ENCODE measurements at places on chromosomes 7 and 10. TPM values are rescaled to one million over a fixed set of nuclear protein-coding genes. Genes with fewer than 3 reads are reported as not detected.
A peak's percentile ranks its signal among the peaks of the same experiment; 100 is the strongest.

- DNase-seq, result no peak
Observed at GRCh38 chr7:111560773-111561653, 1.3 kb downstream of the IMMP2L start.

DNA sequence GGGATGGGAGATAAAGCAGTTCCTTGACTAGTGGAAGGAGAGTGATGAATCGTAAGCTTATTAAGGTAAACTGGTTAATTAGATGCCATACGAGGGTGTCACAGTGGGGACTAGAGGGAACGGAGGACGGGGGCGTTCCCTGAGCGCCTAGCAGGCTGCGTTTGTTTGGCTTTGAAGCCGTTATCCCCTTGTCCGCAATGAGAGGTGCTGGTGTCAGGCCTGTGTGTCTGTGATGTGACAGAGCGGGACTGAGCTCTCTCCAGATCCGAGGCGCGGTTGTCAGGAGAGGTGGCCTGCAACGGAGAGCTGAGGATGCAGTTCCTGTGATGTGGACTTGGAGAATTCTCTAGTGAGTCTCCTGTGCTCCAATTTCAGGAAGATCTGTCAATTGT lies 60.0 kb upstream of the PRPS1L1 start:
- DNase-seq, result peak; percentile 70

DNA sequence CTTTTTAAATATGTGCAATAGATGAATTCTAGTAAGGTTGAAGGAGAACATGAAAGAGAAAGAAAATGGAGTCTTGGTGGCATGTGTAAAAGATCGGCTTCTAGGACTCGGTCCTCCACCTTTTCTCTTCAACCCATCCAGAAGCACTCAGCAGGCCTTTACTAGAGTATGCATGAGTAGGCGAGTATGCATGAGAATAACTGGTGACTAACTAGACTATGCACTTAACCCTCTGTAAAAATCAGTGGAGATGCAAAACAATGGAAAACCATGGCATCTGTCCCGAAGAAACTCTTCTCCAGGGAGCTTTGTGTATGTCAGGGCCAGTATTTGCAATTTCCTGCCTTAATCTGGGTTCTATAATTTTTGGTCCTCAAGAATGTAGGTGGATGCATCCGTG lies 40.0 kb upstream of the GRB10 start:
- DNase-seq, result no peak

GRCh38 chr7:2882111-2882510 lies 38.0 kb upstream of the GNA12 start:
- DNase-seq, result no peak

DNA sequence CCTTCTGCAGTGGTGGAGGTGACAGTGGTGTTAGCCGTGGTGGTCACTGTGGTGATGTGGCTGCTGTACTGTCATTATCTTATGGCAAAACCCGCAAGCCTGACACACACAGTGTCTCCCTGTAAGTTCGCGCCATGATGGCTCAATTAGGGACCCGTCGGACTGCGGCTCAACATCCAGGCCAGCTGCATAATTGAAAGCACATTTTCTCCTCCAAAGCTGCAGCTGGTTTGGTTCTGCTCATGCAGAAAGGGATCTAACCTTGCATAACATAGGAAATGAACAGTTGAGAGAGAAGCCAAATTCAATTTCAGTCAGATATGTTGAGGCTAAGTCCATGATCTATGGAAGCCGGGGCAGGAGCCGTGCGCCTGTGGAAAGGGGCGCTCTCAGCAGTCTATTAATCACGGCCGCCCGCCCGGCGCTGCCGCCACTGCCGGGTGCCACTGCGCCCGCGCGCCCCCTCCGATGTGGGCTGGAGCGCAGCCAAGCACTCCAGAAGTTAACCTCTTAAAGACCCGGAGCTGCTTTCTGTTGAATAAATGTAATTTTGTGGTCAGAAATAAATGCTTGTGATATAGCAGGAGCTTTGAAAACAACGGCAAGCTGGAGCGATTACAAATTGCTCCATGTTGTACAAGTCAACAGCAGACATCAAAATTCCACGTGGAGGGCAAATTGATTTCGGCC lies 227.7 kb downstream of the CUX1 start:
- DNase-seq, result no peak

DNA sequence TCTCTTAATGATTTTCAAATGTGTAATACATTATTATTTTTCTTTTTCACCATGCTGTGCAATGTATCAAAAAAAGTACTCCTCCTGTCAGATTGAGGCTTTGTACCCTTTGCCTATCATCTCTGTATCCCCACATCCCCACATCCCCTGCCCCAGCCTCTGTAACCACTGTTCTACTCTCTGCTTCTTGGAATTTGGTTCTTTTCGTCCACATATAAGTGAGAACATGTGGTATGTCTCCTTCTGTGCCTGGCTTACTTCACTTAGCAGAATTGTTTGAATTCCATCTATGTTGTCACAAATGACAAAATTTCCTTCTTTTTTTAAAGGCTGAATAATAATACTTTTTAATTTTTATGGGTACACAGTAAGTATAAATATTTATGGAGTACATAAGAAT lies 13.8 kb downstream of the TAF3 start:
- DNase-seq, result no peak

- DNase-seq, result no peak
Observed at GRCh38 chr7:92732316-92733036, 103.9 kb downstream of the CDK6 start.

DNA sequence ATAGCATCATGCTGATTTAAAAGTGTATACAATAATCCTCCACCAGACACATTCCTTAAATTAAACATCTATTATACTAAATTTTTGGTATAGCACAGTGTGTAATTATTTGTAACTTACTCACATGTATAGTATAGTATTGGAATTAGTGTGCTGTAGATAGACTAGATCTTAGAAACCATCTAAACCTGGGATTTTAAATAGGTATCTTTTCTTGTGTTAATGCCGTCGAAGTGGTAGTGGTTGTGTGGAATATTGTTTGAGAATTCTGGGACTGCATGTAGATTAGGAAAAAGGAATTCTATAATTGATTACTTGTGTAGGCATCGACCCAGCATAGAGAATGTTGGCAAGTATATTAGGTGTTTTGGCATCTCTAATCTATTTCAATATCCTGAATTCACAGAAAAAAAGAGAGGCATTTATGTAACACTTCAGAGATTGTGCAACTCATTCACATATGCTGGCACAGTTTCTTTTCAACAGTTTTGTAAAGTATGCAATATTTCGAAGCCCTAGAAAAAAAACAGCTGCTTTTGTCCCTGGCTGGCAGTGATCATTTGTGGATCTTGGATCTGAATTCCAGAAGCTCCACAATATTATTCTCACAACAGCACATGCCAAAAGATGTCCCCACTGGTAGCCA lies 145.5 kb upstream of the AGR3 start:
- no peak for DNase-seq

GRCh38 chr10:102764470-102765161 lies 20.9 kb downstream of the WBP1L start:
- DNase-seq, result no peak

DNA sequence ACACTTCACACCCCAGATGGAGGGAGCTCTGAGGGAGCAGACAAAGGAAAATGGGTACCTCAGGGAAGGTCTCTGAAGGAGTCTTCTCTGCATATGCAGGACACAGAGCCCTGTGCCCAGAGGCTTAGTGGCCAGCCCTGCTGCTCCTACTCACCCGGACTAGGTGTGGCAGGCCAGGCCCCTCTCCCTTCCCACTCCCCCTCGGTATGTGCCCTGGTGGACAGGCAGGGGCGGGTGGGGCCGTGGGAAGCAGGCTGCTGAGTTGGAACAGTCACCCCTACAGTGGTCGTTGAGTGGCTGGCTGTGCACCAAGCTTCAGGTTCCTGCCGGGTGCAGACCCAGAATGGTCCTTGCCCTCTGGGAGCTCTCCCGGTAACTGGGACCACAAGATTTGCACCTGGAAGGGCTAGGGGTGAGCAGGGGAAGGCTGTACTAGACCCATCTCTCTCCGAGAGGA lies 68.6 kb downstream of the ZMIZ1 start:
- no peak for DNase-seq

DNA sequence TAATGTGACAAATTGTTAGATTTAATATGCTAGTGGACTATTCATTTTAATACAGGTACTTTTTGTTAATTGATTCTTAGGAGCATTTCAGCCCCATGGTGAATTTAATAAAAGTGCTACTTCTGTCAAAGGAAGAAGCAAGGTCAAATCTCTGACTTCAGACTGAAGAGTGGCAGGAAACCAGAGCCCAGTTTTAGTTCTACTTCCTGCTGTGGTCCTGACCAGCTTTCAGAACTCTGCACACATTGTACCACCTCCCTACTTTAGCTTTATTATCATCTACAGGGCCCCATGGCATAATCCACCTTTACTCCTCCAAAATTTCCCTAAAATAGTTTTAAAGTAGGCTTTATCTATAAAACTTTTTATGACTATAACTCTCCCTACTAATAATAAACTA lies 33.7 kb downstream of the CTTNBP2 start:
- DNase-seq, result no peak

- no peak for DNase-seq
Observed at GRCh38 chr10:11150231-11150731, 132.6 kb downstream of the CELF2 start.

DNA sequence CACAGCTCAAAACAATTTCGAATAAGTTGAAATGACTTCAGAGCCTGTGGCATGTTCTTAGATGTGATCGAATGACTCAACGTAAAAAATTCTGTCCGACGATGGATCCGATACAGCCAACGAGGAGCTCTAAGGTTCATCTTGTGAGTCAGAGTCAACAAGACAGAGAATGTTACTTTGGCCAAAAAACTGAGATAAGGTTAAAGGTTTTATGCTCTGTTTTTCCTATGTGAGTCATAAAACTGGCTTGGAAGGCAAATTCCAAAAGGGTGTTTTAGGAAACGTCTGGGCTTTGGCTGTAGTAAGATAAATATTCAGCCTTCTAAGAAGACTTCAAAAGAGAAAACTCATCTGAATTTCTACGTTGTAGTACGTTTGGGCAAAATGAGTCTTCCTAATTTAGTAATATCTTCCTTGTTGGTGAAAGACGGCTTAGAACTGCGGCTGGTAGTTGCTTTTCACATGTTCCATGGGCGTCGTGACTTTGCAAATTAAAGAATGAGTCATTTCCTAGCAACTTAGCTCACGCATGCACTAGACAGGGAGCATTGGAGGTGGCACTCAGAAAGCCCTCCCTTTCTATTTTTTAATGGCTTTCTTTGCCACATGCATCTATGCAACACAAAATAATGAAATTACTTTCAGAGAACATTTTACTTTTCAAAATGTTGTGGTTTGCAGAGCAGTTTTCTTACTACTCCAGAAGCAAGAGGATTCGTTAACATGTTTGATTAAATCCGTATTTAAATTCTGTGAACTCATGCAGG lies 28.2 kb downstream of the PFKP start:
- DNase-seq, result no peak

- DNase-seq, result no peak
Observed at GRCh38 chr10:123587110-123587509, 79.0 kb upstream of the GPR26 start.

GRCh38 chr7:43513251-43513650 lies 69.7 kb upstream of the STK17A start:
- DNase-seq, result no peak

DNA sequence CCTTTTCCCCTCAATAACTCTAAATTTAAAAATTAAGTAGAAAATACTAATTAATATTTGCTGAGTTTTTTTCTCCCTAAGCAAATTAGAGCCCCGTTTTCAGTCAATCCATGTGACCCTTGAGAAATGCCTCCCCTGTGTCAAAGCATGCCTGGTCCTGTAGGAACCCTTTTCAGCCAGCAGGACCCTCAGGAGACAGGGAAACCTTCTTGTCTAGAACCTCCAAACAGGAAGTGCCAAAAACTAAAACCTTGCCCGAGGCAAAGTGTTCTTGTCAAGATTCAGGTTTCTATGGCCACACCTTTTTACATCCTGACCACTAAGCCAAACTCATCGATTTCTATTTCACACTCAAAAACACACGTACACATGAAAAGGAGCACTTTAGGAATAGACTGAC lies 60.1 kb upstream of the NFE2L3 start:
- DNase-seq, result peak; percentile 59

DNA sequence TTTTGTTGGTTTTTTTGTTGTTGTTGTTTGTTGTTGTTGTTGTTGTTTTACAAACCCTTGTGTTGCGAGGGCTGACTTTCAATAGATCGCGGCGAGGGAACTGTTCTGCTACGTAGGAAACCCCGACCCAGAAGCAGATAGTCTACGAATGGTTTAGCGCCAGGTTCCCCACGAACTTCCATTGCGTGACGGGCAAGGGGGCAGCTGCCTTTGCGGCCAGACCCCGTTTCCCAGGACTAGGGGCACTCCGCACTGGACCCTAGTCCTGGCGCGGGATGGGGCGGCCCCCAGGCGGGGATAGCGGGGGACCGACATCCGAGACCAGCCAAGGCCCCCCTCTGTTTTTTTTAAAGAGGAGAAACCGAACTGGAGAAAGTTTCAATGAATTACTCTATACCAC lies 119.6 kb downstream of the LRRTM3 start:
- DNase-seq, result no peak

GRCh38 chr7:156554488-156554887 lies 86.1 kb upstream of the RNF32 start:
- no peak for DNase-seq

DNA sequence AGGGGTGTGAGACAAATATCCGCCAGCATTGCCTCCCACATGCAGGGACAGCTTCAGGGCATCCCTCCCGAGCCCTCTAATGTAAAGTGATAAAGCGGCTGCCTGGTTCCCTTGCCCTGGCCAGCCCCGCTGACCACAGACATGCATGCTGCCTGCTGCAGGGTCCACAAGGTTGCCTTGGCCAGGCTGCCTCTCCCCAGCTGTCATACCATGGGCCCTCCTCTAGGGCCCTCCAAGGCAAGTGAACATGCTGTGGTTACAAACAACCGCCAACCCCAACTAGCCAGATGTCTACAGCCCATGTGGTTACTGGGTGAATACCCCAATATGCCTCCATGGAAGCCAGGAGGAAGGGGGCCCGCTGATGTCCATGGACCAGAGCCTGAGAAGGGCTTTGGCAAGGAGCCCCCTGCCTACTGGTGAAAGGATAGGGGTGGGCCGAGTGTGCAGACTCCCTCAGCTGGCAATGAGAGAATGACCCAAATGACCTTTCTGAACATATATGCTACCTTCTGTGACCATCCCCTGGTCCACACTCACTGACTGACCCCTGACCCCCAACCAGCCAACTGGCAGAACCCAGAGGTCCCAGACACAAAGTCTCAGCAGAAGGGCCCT lies 37.4 kb downstream of the GRID1 start:
- no peak for DNase-seq

DNA sequence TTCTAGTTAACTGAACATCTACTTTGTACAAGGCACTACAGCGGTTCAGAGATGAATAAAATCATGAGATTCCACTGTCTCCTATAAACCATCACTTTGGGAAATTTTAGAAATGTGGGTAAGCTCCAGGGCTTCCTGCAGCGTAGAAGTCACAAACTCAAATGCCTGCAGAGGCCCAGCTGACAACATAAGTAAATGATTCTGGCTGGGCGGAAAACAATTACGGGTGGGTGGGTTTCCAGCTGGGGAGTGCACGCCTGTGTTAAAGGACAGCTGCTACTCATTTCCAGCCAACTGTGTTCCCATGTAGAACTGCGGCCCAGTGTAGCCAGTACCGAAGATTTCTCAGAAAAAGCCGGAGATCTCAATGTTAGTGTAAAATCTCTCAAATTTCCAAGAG lies 69.5 kb upstream of the ATRNL1 start:
- no peak for DNase-seq

- no peak for DNase-seq
Observed at GRCh38 chr10:13908475-13908874, 321.7 kb downstream of the PRPF18 start.

- DNase-seq, result no peak
Observed at GRCh38 chr7:139479620-139480019, 3.9 kb downstream of the KLRG2 start.

OIT3 gene
- not detected for total RNA-seq

CALCR gene
- total RNA-seq, result 16.8 TPM

TMEM273 gene
- total RNA-seq, result not detected

CYP26A1 gene
- total RNA-seq, result 1,084 TPM

ASB10 gene
- total RNA-seq, result not detected
